ENCODE measurements at places on chromosomes 7 and 10.

DNA sequence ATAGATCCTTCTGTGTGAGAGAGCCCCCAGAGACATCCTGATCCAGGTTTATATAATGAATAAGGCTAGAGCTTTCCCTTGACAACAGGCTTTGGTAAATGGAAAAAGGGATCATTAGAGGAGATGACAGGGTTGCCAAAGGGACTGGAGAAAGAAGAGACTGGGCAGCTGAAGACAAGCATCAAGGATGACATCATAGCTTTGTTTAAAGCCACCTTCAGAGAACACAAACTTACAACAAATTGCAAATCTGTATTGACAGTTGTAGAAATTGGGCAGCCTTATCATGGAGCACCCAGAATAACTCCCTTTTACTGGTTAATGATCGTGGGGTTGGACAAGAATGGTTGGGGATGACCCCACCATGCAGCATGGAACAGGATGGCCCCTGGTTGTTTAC, 3.7 kb upstream of the PLPP4 start:
- DNase-seq: no peak

GRCh38 chr7:138097064-138097741, 20.9 kb downstream of the AKR1D1 start:
- DNase-seq: no peak

DNA sequence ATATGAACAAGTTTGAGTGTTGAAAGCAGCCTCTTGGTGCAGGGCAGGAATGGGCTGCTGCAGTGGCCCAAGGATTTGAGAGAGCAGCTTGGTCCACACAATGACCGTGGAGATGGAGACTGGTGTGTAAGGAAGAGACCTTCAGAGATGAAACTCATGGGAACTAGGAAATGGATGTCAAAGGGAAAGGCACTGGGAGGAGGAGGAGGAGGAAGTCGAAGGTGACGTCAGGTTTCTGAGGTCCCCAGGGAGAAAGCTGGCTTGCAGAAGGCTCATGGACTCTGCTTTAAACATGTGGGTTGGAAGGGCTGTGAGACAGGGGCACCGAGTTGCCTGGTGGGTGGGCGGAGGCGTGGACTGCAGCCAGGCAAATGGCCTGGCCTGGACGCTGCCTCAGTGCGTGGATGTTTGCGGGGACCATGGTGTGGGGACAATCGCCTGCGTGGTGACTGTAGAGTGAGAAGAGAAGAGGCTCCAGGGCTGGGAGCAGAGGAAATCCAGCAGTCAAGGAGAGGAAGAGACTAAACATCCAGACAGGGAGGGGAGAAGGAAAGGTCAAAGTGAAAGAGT, 14.6 kb downstream of the C10orf71 start:
- DNase-seq: no peak

DNA sequence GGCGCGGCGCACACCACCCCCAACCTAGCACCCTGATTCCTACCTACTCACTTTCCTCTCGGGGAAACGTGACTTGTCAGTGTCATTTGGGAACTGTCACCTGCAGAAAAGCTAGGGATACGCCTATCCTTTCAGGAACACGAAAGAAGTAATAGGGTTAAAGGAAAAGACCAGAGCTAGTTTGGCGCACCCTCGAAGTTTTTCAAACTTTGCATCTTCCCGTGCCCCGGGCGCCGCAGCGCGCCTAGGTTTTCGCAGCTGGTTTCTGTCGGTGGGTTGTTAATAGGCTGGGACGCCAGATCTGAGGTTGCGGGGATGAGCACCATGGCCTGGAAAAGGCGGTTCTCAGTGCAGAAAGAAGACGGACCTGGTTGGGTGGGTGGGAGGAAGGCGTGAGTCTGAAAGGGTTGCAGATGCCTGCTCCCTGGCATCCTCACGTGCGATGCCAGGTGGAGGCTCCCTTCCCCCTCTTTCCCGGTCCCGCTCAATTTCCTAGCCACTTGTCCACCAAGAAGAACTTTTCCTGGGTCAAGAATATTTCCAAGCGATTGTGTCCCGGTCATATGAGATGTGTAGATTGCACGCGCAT, 568 bp upstream of the MEOX2 start:
- DNase-seq: peak; percentile 12

DNA sequence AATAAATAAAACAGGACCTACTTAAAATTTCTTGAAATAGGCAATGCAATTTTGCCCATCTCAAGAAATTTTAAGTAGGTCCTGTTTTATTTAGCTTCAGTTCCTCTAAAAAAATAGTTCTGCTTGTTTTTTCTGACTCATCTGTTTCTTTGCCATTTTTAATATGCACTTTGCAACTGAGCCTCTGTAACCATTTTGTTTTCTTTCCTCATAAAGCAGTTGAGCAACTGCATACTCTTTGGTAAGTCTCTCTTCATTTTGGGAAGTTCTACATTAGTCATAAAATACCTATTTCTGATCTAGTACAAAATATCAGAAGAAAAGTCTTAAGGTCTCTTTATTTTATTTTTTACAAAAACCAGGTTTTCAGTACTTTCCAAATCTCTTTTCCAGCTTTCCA, 18.0 kb downstream of the TAS2R40 start:
- no peak for DNase-seq

- no peak for DNase-seq
These were observed 95.0 kb downstream of the MKI67 start for GRCh38 chr10:128031216-128031615.

DNA sequence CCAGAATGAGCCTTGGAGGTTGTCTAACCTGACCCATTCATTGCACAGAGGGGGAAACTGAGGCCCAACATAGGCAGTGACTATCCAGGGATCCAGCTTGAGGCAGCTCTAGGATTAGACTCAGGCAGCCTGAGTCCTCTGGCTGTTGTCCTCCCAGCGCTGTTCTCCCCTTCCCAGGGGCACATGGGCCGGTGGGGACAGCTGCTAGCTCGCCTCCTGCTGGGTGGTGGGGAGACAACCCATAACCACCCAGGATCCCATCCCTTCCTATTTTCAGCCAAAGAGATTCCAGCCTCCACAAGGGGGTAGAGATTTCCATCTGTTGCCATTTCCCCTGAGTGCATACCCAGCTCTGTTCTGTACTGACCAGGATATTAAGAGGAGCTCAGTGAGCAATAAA, 145.1 kb upstream of the GPR26 start:
- DNase-seq: no peak

DNA sequence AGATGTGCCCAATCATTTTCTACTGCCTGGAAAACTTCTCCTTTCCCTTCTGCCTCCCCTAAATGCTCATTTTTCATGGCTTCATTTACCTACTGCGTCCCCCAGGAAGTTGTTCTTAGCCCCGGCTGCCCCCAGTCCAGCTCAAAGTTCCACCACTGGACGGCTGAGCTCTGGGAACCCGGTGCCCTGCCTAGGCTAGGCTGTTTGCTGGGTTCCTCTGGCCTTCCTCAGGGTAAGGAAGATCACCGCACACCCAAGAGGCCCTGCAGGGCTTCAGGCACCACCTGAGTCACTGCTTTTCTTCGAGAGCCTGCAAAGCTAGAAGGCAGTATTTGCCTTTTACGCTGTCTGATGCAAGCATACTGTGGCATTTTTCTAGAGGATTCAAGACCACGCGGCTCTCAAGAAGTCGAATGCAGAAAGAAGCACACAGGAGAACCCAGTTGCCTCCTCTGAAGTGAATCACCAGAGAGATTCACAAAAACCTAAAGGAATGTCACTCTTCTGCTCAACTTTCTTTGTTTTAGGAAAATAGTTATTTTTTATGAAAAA, 46.7 kb upstream of the ZMIZ1 start:
- DNase-seq: no peak
